ENCODE measurements at places on chromosomes 5 and 9. TPM values are rescaled to one million over a fixed set of nuclear protein-coding genes. Genes with fewer than 3 reads are reported as not detected.

- no peak for DNase-seq
These were observed 172.7 kb downstream of the TRIM32 start for GRCh38 chr9:116859763-116860162.

INSYN2B gene
- 0.30 TPM for total RNA-seq

SHOC1 gene
- total RNA-seq = not detected

DNA sequence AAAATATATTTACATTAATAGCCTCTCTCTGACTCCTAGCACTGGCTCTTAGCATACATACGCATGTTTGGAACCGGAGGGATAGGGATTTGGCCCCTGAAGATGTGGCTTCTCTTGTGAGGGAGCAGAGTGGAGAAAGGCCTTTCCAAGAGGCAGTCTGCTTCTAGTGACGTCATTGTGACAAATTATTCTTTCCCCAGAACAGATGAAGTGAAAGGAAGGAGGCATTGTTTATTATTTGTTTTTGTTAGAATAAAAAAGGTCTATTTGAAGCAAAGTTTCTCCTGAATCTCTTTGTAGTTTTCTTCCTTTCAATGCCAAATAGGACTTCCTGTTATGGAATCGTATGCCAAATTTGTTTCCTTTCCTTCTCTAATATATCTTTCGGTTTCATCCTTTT, 361.6 kb downstream of the ICE1 start:
- DNase-seq = no peak

GRCh38 chr5:44536650-44537260, 147.5 kb upstream of the FGF10 start:
- DNase-seq = no peak

C5orf22 gene
- total RNA-seq = 16.3 TPM

DNA sequence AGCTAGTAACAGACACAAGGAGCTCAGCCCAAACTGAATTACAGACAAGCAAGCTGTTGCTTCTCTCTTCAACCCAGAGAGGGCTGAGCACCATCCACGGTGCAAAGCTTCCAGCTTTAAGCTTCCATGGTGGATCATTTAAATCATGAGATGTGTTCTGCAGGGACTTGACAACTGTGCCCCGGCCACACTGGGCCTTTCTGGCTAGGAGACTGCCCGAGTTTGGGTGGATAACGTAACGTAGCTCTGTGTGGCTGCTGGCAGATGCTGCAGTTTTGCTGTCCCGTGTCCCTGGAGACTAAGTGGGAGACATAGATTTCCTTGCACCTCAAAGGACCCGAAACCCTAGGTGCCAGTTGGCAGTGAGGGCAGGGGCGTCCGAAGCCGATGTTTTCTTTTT, 234.0 kb downstream of the IRX2 start:
- DNase-seq = no peak

- DNase-seq = no peak
These were observed 10.6 kb downstream of the C1QTNF2 start for GRCh38 chr5:160359816-160360215.

DNA sequence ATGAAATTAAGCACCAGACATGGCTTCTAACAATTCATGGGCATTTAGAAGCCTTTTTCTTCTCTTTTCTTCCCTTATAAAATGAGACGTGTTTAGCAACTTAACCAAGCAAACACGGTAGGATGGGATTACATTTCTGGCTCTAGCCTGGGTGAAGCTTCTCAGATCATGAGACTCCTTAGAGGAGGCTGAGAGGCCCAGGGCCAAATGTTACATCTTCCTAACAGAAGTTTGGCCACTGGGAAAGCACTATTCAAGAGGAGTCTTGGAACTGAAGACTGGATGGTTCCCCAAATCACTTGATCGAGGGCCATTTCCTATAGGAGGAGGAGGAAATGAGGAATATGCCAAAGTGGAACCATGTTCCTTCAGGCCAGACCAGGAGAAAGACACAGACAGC, 1.9 kb downstream of the GABRP start:
- DNase-seq = no peak

DNA sequence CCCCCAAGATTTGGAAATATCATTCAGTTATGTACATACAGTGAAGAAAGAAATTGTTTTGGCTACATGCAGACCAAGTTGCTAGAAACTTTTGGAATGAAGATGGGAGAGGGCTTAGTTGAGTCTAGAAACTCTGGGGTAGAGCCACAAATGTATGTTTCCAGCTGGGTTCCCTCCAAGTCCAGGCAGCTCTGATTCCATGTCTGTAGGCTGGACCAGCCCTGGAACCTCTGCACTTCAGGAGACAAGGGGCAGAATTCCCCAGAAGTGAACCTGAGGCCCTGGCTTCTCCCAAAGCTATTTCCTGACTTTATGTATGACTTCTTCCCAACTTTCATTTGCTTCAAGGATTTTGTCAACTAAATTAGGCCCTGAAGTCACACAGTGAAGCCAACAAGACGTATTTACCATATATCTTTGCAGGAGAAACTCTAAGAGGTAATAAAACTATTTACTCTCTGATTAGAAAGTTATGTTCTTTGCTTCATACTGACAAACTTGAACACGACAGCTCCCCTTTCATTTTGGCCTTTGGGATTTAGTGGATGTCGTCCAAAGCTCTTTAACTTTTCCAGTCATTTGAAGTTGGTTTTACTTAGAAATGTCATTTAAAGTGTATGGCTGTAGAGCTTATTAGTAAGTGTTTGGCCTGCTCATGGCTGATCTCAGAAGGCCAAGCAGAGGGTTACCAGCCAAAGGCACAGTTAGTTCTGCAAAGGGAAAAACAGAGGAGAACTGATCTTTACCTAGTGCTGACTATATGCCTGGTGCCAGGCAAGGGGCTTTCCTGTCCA, 152.0 kb upstream of the SLC28A3 start:
- DNase-seq = no peak

DIAPH1 gene
- total RNA-seq = 32.0 TPM

GRCh38 chr5:139946440-139946839, 96.7 kb downstream of the NRG2 start:
- no peak for DNase-seq

DNA sequence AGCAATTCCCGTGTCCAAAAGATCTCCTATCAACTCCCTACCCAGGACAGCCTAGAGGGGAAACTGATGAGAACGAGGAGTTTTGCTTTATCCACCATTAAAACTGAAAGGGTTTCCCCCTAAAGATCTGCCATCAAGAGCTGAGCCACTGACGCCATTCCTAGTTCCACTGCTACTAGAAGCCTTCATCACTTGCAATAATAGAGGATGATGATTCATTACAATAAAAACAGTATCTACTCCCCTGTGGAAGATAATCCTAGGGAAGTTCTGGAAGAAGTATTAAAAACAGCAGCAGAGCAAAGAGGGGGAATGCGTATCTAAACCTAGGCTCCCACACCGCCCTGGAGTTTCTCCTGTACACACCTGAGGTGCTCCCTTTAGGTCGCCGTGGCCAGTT, 394.5 kb downstream of the BNC2 start:
- no peak for DNase-seq

PRLR gene
- total RNA-seq = 0.86 TPM

GRCh38 chr9:109010746-109011145, 2.6 kb downstream of the CTNNAL1 start:
- DNase-seq = no peak

DNA sequence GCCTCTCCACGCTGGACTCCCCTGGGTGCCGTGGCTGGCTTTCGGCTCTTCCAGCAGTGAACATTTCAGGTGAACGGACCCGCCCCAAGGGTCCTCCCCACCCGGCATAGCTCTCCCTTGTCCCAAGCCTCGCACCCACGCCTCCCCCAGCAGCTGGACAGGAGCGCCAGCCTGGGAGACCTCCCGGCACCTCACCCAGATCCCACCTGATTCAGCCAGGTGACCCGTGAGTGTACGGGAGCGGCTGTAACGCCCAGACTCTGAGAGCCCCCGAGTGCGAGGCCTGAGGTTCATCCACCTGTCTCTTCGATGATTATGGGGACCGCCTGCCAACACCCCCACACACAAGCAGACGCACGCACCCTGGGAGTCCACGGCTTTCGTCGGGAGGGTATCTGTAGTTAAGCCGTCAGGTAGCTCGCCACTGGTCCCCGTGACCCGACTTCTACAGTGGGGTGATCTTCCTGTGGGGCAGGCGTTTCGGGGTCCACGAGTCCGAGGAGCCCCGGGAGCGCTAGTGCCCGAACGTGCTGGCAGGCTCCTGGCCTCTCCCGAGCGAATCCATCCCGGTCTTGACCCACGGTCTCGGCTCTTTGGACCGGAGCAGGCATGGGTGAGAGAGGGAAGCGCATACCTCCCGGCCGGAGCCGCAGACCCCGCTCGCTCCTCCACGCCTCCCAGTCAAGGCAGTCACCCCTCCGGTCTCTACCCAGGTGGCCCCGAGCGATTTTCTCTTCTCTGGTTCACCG, 14.9 kb downstream of the TRIM7 start:
- DNase-seq = no peak

DNA sequence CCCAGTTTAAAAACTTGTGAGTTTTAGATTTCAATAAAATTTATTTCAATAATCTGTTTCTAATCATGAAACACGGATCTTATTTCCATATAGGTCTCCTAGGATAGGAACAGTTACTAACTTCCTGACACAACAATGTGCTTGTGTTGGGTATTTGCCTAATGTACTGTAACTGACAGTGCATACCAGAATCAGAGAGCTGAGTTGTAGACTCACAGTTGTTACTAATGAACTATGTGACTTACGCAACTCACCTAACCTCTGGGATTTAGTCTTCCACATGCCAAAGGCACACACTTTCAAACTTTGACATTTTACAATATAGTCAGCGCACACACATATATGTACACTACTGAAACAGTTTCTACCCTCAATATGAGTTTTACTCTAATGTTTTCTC, 77.7 kb downstream of the HOMER1 start:
- no peak for DNase-seq

DNA sequence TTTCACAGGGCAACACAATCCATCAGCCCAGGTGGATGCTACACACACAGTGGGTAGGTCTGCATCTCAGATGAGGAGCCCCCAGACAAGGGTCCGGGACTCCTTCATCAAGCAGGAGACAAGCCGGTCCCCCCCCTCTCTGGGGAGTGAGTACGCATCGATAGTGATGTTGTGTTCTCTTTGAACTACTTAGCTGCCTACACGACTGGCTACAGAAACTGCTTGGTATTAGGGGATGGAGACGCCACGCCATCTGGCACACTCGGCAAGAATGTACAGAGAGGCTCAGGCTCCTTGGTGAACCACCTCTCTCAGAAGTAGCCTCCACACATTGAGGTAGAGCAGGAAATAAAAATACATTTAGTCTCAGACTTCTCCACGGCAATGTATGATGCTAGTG, 179.8 kb downstream of the CNTNAP3 start:
- no peak for DNase-seq

- DNase-seq = no peak
These were observed 109.5 kb upstream of the CD180 start for GRCh38 chr5:67305913-67306710.

DNA sequence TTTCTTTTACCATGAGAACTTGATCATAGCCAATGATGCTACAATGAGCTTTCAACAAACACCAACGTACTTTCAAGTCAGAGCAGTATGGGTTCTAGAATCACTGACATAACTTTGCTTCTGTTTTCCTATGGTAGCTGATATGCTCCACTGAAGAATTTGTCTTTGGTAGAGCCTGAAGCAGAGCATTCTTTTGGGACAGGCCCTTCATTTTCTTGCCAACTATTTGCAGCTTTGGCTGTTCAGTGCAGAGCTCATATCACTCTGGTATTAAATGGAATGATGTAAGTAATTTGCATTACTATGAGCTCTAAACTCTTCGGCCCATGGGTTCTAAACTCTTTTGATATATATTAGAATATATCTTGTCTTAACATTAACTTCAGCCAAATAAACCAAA, 51.8 kb upstream of the APC start:
- DNase-seq = no peak

DNA sequence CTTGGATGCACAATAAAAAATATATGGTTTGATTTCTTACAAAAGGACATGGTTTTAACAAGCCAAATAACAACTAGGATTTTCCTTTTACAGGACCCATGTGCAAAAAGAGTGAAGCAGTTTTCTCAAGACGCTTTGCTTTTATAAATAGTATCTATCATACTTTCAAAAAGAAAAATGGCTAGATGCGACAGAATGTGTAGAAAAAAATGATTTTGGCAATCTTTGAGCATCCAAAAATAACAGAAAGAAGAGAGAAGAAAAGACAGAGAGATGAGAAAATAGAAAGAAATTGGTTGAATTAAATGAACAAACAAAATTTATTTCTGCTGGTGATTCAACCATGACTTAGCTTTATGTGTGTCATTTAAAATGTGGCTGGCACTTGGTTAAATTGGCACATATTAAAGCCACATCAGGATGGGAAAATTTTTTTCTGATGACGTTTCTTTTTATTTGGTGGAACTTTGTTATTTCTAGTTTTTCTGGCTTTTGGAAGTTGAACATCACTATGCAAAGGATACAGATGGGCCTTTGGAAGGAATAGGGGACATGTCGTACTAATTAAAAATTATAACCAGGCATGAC, 35.6 kb upstream of the NREP start:
- DNase-seq = no peak

GRCh38 chr9:105879181-105879580, 184.8 kb downstream of the TMEM38B start:
- DNase-seq = no peak

- peak; percentile 36 for DNase-seq
These were observed 244.2 kb downstream of the FOXD4L6 start for GRCh38 chr9:40884072-40884901.

LOX gene
- 3.1 TPM for total RNA-seq

DNA sequence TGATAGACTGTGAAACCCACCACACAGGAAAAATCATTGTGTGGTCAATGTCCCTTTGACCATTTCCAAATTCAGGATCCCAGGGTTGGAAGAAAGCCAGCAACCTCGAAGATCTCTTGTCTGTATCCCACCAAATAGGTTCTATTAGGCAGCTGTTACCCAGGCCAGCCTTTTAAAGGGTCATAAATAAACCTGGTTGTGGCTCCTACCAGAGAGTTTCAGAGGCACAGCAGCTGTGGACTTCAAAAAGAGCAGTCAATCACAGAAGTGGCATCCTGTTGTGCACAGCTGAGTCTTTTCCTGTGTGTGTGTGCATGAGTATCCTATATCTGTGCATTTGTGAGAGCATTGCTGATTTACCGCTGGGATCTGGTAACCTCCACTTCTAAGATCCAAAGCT, 23.7 kb upstream of the OR2S2 start:
- DNase-seq = no peak

NUTM2F gene
- total RNA-seq = not detected

DNA sequence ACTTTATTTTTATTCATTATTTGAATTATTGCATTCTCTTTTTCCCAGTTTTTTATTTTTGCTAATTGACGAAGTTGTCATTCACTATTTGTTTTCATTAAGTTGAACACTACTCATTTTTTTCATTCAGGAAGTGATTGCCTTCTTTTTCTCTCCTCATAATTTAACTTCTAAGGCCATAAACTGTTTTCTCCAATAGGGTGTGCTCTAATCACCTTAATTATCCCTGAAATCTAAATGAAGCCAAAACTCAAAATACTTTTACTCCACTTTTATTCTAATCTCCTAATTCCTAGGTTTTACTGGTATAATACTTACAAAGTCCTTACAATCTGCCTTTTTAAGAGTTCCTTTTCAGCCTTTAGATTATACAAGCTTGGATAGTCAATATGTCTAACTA, 2.9 kb upstream of the OR13C2 start:
- no peak for DNase-seq

GRCh38 chr5:14266686-14267085, 123.5 kb downstream of the TRIO start:
- DNase-seq = no peak
